COLO829 (cell line): ENCODE measurements at places on chromosomes 7 and 10.

GRCh38 chr7:41403291-41403690, 299.6 kb downstream of the INHBA start:
- no peak for DNase-seq

DNA sequence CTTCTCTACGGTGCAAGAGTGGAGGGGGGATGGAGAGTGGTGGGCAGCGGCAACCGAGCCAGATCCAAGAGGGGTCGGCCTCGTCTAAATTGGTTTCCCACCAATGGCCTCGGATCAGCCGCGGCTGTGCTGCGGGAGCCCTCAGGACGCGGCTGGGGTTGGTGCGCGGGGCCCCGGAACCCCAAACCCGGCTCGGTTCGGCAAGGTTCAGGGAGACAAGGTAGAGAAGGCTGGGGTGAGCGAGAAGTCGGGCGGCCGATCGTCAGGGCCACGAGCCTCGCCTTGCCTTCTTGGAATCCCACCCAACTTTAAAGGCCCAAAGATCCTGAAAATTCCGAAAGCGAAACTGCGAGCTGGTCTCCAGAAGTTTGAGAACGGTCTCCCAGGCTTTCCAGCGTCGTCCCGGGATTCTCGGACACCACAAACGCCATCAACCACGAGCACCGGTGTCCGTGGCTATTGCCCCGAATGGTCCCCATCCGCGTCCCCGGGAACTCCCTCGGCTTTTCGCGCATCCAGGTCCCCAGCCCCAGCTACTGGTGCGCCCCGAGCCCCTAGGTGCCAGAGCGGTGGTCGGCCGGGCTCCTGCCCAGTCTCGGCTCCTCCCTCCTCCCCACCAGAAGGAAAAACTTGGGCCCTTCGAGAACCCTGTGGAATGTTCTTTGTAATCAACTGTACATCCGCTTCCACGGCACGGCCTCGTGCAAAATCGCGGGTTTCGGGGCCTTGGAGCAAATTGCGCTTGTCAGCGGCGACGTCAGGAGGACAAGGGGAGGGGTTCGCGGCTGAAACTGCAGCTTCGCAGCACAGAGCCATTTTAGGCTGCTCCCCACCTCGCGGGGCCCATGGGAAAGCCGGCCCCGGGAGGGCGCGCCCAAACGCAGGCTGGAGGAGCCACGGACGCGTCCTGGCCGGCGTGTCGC, 3.2 kb downstream of the SFMBT2 start:
- DNase-seq: no peak

DNA sequence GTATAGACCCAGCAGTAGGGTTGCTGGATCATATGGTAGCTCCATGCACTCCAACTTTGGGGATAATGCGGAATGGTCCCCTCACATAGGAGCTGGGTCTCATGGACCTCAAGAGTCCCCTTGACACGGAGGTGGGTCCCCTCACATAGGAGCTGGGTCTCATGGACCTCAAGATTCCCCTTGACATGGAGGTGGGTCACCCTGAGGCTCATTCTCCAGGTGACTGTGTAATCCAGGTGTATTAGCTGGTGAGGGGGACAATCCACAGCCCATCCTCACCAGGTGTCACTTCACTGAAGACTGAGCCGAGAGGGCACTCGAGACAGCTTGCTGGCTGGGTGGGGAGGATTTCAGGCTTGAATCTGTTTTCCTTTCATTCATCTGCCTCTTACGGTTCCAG, 121.9 kb downstream of the PTPN20 start:
- DNase-seq: no peak

DNA sequence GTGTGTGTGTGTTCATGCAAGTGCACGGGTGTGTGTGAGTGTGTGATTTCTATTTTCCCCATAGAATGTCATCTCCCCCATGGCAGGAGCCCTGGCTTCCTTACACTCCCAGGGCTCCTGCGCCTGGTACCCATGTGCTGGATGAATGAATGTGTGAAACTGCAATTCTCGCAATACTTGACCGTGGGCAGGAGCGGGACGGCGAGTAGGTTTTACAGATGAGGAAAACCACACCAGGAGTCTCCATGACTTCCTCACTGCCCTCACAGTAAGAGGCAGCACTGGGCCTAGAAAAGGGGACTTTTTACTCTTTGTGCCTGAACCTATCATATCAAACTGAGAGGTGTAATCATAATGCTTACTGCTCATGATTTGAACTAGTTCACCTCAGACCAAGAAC, 167.6 kb upstream of the FRMD4A start:
- DNase-seq: no peak

GRCh38 chr7:7443806-7444350, 91.8 kb downstream of the COL28A1 start:
- no peak for DNase-seq

GRCh38 chr7:65923316-65923715, 50.4 kb downstream of the VKORC1L1 start:
- DNase-seq: no peak

GRCh38 chr7:111730476-111731300, 168.4 kb upstream of the IMMP2L start:
- peak; percentile 51 for DNase-seq

DNA sequence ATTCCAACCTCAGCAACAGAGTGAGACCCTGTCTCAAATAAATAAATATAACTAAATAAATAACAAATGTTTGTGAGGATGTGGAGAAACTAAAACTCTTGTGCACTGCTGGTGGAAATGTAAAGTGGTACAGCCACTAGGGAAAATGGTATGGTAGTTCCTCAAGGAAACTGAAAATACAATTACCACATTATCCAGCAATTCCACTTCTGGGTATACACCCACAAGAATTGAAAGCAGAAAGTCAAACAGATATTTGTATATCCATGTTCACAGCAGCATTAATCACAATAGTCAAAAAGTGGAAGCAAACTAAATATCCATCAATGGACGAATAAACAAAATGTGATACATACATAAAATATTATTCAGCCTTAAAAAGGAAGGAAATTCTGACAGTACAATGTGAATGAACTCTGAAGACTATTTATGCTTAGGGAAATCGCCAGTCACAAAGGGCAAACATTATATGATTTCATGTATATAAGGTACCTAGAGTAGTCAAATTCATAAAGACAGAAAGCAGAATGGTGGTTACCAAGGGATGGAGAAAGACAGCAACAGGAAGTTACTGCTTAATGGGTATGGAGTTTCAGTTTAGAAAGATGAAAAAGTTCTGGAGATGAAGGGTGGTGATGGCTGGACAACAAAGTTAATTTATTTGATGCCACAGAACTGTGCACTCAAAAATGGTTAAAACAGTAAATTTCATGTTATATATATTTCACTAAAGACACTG, 9.8 kb downstream of the ARHGAP12 start:
- DNase-seq: no peak

GRCh38 chr7:82542665-82543064, 99.1 kb upstream of the CACNA2D1 start:
- peak; percentile 73 for DNase-seq
